ENCODE measurements at places on chromosomes 6 and 20. TPM values are rescaled to one million over a fixed set of nuclear protein-coding genes. Genes with fewer than 3 reads are reported as not detected.
A peak's percentile ranks its signal among the peaks of the same experiment; 100 is the strongest.

GRCh38 chr6:95142661-95143335 lies 434.5 kb upstream of the MANEA start:
- no peak for DNase-seq

DNA sequence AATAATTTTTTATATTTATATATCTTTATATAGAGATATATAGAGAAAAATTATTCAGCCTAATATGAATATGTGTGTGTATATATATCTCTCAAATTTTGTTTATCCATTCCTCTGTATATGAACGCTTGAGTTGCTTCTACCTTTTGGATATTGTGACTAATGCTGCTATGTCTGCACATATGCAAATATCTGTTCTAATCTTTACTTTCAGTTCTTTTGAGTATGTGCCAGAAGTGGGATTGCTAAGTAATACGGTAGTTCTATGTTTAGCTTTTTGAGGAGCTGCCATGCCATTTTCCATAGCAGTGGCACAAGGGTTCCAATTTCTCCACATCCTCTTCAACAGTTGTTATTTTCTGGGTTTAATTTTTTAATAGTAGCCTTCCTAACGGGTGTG lies 72.8 kb upstream of the CEP85L start:
- DNase-seq, result peak; percentile 44

DNA sequence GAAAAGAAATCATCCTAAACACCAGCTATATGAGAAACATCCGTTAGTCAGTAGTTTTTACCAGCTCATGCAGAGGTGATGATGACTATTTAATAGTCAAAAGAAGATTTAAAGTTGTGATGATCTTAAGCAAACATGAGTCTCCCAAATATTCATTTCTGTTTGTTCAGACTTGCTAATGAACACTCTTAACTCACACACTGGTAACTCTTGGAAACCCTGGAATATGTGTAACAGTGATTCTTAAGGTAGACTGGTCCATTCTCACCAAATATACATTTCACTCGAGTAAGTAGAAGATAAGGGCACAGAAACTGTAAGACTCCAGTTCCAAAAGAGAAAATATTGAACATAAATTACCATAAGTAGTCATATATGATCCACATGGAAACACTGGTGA lies 29.1 kb downstream of the RSPO3 start:
- DNase-seq, result no peak

DNA sequence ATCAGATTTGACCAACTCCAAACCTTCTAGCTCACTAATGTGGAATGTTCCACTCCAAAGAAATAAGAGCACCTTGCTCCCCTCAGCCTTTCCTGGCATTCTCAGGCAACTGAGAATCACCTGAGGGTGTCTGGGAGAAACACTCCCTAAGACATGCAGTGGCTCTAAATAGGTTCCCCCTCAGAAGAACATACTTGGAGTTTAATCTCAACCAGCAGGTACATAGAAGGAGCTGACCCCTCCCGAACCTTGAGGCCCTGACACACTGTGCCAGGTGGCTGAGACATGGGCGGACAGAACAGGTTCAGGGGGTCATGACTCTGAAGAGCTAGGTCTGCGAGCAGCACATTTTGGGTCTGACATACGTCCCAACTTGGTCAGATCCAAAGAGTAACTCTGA lies 107.6 kb upstream of the MAP3K4 start:
- no peak for DNase-seq

NRN1 gene
- total RNA-seq, result not detected

C6orf163 gene
- total RNA-seq, result 2.9 TPM

TMC2 gene
- total RNA-seq, result not detected

PRR3 gene
- 6.0 TPM for total RNA-seq
